ENCODE measurements at places on chromosomes 4 and X.

- DNase-seq: no peak
These were observed 74.4 kb downstream of the MBNL3 start for GRCh38 chrX:132414404-132414803.

- DNase-seq: no peak
These were observed 20.6 kb downstream of the GALNT7 start for GRCh38 chr4:173189117-173189693.

GRCh38 chr4:791252-791897, 34.6 kb downstream of the CPLX1 start:
- no peak for DNase-seq

DNA sequence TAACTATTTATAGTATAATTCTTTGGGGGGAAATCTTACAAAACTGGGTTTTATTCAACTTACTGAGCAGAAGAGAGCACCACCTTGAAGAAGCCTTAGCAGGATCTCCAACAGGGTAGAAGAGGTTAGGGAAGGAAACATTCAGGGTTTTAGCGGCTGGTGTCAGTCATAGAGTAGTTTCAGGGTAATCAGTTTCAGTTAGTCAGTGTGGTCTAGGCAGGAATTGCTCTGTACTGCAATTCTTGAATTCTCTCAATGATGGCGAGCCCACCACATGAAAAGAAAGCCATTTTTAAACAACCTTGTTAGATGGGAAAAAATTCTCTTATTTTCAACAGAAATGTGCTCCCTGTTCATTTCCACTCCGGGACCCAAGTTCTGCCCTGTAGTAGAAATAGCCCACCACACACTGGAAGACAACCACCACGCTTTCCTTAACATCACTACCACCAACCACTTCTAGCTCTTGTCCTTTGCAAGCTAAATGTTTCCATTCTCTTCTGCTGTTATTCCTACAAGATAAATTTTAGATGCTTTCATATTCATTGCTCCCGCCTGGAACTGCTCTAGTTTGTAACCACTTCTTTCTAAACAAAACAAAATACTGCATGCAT, 25.9 kb downstream of the COL25A1 start:
- no peak for DNase-seq

GRCh38 chr4:5541169-5541568, 167.2 kb downstream of the EVC2 start:
- DNase-seq: no peak

GRCh38 chrX:44829832-44830231, 14.0 kb upstream of the DUSP21 start:
- DNase-seq: no peak

DNA sequence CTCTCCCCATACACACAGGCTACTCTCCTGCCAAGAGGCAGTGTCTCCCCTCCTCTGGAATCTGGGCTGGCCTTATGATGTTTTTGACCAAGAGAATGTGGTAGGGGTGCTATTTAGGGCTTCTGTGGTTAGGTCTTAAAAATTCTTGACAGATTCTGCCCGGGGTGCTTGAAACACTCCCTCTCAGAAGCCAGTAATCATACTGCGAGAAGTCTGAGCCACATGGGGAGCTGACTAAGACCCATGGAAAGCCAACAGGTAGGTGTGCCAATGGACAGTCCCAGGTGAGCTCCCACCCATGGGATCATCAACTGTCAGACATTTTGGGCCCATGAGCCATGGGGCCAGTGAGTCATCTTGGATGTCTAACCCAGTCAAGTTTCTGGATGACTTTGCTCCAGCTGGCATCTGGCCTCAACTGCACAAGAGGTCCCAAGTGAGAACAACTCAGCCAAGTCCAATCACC, 315.7 kb downstream of the FBXW7 start:
- no peak for DNase-seq

DNA sequence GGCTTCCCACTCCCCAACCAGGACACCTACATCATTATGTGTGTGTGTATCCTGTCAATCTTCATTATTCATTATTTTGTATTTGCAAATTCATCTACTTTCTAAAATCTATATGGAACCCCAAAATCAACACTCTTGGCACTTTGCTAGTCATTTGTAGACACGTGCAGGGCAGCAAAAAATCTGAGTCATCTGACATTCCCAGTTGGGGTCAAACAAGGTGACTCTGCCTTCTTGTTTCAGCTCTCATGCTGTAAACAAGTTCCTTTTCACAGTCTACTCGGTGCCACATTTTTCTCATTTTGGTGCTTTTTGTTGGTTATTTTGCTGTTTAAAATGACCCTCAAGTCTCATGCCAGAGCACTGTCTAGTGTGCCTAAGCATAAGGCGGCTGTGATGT, 5.9 kb downstream of the MRFAP1L1 start:
- no peak for DNase-seq

DNA sequence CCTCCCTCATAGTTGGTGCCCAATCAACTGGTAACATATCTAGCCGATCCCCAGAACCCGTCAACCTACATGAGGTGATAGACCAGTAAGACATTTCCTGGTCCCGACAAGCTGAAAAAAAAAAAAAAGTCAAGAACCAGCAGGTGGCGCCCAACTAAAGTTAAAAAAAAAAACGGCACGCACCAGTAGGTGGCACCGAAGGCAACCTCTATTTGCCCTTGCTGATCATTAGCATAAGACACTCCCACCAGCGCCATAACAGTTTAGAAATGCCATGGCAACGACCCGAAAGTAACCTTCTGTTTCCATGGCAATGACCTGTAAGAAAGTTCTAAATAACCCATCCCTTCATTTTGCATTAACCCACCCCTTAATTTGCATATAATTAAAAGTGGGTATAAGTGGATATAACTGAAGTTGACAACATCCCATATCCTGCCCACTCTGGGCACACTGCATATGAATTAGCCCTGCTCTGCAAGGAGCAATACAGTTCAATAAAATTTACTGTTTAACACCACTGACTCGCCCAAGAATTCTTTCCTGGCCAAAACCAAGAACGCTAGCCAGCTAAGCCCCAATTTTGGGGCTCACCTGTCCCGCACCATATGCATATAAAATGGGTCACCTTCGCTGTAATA, 83.9 kb upstream of the SPANXB1 start:
- peak; percentile 8 for DNase-seq

DNA sequence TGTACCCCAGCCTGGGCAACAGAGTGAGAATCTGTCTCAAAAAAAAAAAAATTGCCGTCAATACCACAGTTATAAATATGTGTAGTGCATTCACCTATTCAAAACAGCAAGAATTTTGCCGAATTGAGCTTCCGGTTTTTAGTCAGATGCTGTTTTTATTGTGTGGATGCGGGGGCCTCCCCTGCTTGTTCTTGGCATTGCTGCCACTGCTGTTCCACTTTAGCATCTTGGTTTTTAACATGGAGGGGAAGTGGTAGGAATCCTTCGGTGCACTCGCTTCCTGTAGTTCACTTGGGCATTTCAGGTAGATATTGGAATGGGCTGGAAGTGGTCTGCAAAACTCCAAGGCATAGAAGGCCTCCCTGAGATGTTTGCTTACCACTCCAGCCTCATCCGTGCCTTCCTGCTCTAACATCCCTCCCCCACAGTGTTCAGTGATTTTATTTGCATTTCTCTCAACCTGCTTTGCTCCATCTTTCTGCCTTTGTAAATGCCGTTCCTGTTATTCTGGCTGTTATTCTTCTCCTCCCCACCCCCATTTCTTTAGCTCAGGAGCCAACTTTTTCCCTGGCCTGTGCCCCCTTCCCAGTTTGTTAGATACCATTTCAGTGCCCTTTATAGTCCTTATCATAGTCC, 25.5 kb downstream of the MOB1B start:
- no peak for DNase-seq

GRCh38 chrX:40843643-40844042, 108.3 kb upstream of the MED14 start:
- no peak for DNase-seq

DNA sequence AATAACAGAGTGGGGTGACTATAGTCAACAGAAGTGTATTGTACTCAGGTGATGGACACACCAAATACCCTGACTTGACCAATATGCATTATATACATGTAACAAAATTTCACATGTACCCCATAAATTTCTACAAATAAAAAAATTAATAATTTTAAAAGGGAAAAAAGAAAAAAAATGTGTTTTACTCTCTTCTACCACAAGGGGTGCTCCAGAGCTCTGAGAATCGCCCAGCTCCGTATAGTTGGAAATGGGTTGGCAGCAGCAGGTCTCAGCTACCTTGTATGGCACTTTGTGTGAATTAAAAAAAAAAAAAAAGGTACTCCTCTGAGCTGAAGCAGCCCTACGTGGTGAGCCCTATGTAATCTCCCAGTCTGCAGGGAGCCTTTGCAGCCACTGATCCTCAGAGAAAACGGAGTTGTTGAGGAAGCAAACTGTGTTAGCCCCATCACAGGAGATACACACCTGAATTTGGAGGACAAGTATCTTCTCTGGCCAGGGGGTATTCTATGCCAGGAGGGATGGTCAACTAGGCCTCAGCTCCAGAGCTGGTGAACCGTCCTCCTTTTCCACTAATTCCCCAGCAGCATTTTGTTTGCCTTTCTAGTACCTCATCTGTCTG, 17.2 kb upstream of the POLA1 start:
- DNase-seq: no peak

- no peak for DNase-seq
These were observed 1.7 kb upstream of the MAGEH1 start for GRCh38 chrX:55450259-55450658.

- DNase-seq: no peak
These were observed 36.5 kb upstream of the CEP135 start for GRCh38 chr4:55912249-55912648.

- DNase-seq: no peak
These were observed 97.2 kb downstream of the MAB21L2 start for GRCh38 chr4:150679018-150679764.

- no peak for DNase-seq
These were observed 118.5 kb downstream of the WDFY3 start for GRCh38 chr4:84847978-84848377.

DNA sequence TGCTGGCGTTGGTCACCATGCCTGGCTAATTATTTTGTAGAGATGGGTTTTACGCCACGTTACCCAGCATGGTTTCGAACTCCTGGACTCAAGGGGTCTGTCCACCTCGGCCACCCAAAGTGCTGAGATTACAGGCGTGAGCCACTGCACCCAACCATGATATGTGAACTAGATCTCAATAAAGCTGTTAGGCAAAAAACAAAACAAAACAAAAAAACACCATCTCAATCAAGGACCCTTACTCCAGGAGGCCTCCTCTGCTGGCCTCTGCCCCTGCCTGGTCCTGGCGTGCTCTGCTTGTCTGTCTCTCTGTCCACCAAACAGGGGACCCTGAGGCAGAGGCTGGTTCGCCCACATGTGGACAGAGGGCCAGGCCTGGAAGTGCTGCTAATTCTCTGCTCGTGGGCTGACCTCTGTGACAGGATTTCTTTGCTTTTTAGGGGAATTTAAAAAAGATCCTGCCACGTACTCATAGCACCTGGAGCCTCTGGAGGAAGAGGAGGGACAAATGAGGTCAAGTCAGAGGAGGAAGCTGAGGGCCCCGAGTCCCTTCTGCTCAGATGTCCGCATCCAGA, 32.7 kb upstream of the WFS1 start:
- no peak for DNase-seq

DNA sequence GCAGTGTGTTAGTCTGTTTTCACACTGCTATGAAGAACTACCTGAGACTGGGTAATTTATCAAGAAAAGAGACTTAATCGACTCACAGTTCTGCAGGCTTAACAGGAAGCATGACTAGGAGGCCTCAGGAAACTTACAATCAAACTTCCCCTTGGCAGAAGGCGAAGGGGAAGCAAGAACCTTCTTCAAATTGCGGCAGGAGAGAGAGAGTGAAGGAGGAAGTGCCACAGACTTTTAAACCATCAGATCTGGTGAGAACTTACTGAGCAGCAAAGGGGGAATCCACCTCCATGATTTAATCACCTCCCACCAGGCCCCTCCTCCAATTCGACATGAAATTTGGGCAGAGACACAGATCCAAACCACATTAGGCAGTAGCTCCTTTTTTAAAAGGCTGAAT, 59.2 kb upstream of the LEF1 start:
- no peak for DNase-seq

- DNase-seq: no peak
These were observed 29.1 kb downstream of the SPACA5 start for GRCh38 chrX:48035891-48036290.

- no peak for DNase-seq
These were observed 25.6 kb downstream of the SPATA18 start for GRCh38 chr4:52076731-52077130.

- no peak for DNase-seq
These were observed 2.8 kb downstream of the PPP1R3F start for GRCh38 chrX:49272421-49272820.

DNA sequence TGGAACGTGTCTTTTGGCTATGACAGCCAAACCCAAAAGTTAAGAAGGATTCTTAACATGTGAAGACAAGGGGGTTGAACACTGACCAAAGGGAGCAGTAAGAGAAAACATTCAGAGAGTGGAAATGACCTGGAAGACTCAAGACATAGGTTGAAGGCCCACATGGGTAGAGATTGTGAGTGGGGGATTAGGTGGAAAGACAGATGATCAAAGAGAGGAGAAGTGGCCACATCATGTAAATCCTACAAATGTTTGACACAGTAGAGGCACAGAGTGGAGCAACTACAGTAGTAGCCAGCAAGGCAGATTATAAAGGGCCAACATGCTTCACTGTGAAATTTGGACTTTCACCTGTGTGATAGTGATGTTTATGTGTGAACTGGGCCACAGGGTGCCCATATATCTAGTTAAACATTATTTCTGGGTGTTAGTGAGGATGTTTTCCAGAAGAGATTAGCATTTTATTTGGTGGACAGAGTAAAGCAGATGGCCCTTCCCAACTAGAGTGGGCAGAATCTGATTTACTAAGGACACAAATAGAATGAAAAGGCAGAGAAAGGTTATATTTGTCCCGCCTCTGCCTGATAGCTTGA, 559.3 kb downstream of the RAB28 start:
- no peak for DNase-seq

- DNase-seq: no peak
These were observed 711.6 kb upstream of the GRID2 start for GRCh38 chr4:91592125-91592524.

DNA sequence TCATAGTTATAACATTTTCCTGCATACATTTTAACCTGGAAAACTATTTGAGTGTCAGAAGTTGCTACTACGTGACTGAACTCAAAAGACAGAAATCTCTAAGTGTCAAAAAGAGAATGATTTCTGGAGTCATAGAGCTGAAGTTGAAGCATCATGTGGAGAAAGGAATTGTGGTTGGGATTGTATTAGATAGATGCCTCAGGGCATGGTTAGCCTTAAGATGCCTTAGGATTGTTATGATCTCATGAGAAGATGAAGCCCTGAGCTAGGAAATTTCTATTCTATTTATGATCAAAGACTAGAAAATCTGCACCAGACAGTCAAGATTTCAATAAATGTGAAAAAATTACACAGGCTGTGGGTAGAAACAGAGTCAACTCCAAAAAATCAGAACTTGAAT, 20.2 kb downstream of the EPGN start:
- DNase-seq: no peak

GRCh38 chr4:154313004-154313585, 178.5 kb downstream of the DCHS2 start:
- no peak for DNase-seq

Measured in AG04450 (cell line).